SJSA1 (cell line): ENCODE measurements at places on chromosomes 5 and 9. TPM values are rescaled to one million over a fixed set of nuclear protein-coding genes. Genes with fewer than 3 reads are reported as not detected.

GRCh38 chr5:134567641-134568336, 42.3 kb downstream of the JADE2 start:
- no peak for DNase-seq

DNA sequence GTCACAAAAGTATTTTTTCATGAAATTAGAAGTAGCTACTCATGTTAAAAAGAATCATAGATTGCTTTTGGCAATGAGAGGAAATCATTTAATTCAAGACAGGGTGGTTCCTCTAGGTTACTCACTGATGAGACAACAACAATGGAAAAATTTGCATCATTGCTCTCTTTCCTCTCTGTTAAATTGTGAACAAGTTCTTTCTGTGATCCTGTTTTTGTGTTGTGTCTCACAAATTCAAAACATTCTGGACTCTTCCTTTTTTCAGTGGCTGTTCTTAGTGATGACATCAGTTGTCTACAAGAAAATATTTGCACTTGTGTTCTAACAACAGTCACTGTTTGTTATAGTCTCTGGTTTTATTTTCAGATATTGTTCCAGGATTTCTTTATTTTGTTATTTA, 95.3 kb downstream of the XRCC4 start:
- DNase-seq, result no peak

The FAM169A gene
- 16.5 and 21.9 TPM in 2 replicates for total RNA-seq

DNA sequence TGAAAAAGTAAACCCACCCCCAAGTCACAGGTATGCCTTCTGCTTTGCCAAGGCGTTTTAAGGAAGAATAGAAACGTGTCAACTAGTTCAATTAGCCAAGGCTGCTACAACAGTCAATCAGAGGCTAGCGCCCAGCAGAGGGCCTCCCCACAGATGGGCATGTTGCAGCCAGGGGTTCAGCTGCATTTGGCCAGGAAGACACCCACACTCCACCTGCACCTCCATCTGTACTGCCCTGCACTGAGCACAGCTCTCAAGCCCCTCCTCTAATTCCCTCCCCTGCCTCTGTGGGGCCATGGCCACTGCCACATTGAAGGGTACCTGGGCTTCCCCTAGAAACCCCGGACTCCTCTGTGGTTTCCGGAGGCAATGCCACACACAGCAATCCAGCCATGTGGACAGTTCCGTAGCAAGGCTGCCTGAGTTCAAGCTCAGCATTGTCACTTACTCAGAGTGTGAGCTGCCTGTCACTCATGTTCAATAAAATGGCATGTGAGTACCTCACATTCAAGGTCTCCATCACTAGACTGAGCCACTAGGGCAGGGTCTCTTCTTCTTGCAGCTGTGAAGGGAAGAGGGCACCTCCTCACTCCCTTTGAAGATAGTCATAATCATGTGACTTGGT, 248.4 kb downstream of the IRX2 start:
- peak; percentile 24 for DNase-seq

GRCh38 chr5:29550523-29550922, 1643.0 kb upstream of the CDH6 start:
- no peak for DNase-seq

The CDX1 gene
- total RNA-seq, result 0.19 and 1.8 TPM in 2 replicates

The ZDHHC11B gene
- not detected in 2 replicates for total RNA-seq

DNA sequence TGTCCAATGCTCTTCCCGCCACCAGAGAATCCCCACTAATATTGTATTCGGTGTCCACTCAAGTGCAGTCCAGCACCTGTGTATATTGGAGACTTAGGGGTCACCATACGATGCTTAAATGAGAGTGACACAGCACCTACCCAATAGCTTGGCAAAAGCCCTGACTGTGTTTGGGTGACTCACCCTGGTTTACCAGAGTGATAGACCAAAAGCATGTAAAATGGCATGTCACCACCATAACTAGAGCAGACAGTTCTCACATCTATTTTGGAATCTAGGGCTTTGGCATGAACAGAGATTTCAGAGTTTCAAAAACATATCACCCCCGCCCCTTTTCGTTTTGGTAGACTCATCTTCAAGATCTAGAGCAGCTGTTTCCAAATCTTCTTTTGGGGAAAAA, 217.3 kb upstream of the RASEF start:
- DNase-seq, result no peak

GRCh38 chr5:154696891-154697290, 58.3 kb upstream of the LARP1 start:
- no peak for DNase-seq

The SPINK7 gene
- not detected in 2 replicates for total RNA-seq

The SPATA31E1 gene
- total RNA-seq, result 0.26 TPM in 1 of 2 replicates, not detected in the other

DNA sequence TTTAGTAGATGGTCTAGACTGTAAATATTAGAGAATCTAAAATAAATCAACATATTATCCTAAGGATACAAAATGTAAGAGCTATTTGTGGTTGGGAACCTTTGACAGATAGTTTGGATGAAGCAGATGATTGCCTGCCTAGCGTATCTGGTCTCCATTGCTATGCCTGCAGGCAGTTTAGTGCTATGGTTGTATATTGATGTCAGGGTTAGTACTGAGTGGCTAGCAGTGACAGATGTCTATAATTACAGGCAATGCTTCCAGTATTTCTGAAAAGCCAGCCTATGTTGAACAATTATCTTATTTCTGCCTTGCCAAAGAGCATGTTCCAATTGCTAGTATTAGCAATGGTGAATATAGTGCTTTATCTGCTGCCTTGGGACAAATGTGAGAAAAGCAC, 151.3 kb upstream of the TLX3 start:
- DNase-seq, result no peak

DNA sequence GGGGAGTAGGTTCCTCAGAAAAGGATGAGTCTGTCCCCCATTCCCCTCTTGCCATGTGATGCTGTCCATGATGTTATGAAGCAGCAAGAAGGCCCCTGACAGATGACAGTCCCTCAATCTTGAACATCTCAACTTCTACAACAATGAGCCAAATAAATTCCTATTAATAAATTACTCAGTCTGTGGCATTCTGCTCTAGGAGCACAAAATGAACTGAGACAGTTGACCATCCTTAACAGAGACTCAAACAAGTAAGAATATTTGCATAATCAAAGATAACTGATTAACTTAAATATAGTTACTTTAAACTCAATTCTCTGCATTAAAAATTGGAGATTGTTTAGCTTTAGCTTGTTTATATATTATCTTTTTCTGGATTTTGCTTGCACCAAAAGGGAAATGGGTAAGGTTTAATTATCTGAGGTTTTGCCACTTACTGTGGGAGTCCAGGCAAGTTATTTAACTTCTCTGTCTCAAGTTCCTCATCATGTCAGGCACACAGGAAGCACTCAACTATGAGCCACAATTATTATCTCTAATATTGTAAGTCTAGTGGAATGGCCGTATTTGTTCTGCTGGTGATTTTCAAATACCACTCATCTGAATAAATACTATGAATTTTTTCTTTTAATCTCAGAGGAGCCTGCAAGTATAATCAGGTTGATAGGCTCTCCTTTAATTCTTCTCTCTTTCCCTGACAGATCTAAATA, 162.9 kb downstream of the TSSK1B start:
- no peak for DNase-seq

The WHRN gene
- 0.50 and 1.4 TPM in 2 replicates for total RNA-seq

GRCh38 chr9:130847306-130848217, 12.5 kb downstream of the ABL1 start:
- peak; percentile 73 for DNase-seq

The FRMPD1 gene
- total RNA-seq, result not detected in 2 replicates

GRCh38 chr9:83432104-83432627, 106.0 kb downstream of the FRMD3 start:
- peak; percentile 97 for DNase-seq

The MCCC2 gene
- total RNA-seq, result 36.0 and 41.4 TPM in 2 replicates

The GALNT12 gene
- total RNA-seq, result 0.22 and 0.74 TPM in 2 replicates

The DAB2 gene
- 49.9 and 65.0 TPM in 2 replicates for total RNA-seq

DNA sequence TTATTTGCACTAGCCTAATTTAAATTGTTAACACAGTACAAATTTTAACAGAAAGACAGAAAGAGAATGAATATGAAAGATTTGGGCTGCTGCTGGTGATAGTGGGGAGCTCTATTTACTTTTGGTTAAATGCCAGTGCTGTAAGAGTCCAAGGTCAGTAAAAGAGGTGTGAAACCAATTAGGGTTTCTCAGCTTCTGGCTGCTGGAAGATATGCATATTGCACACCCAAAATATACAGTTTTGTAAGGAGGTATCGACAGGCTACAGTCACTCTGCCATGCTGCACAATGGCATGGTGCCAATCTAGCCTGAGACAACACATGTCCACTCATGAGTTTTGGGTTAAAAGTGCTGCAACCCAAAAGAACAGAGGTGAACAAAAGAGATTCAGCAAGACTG, 79.3 kb downstream of the PPP2R2B start:
- no peak for DNase-seq

The PCDHGA1 gene
- total RNA-seq, result 2.2 and 3.1 TPM in 2 replicates

The TUSC1 gene
- not detected in 2 replicates for total RNA-seq

- peak; percentile 8 for DNase-seq
These were observed 983 bp downstream of the RCL1 start for GRCh38 chr9:4793459-4794395.

DNA sequence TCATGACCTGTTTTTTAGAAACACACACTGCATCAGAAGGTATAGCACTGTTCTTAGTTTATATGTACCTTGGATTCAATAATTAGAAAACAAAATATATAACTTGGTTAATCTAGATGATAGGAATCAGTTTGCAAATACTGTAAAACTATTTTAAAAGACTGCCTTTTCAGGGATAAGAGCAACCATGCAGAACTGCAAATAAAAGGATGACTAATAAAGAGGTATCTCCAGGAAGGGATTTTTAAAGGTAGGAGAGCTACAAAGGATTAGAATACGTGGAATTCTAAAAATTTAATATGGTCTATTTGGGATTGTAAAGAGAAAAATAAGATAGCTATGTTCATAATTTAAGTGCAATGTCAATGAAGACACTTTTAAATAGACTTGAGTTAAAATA, 9.4 kb downstream of the GABRA1 start:
- no peak for DNase-seq
